Esophagus muscularis mucosa (tissue), 4 donors: ENCODE measurements at places on chromosomes 12 and 14. TPM values are rescaled to one million over a fixed set of nuclear protein-coding genes. Genes with fewer than 3 reads are reported as not detected.

DNA sequence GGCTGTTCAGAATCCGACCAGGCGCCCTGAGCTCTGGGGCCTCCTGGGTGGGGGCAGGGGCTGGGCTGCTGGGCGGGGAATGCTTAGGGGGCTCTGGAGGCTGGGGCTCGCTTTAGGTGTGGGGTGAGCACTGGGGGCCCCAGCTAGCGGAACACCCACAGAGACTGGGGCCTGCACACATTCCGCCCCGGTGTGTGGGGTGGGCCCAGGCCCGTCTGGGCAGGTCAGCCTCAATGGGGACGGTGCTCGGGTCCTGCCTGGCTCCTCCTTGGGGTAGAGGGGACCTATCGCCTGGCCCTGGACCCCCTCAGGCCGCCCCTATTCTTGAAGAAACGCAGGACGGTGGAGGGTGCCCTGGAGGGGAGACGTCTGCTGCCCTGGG lies 364.8 kb downstream of the TMEM121 start:
- DNase-seq = no peak

GRCh38 chr12:71038960-71039359 lies 118.4 kb upstream of the PTPRR start:
- no peak for DNase-seq

DNA sequence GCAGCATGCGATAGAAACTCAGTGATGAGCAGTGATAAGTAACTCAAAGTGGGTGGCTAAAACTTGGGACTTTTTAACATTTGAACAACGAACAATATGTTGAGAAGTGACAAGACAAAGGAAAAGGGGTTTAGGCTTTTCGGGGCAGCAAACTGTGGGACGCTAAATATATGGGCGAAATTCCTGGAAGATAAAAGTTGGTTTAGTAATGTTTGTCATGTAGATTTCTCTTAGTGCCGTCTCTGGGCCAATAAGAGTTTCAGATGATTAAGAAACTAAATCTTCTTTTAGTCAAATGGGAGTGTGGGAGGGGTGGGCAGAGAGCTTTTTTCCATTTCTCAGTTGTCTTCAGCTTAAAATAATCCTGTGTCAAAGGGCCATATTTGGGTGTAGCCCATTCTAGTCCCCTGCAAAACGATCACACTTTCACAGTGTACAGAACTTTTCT lies 41.7 kb upstream of the FUT8 start:
- DNase-seq = no peak

DNA sequence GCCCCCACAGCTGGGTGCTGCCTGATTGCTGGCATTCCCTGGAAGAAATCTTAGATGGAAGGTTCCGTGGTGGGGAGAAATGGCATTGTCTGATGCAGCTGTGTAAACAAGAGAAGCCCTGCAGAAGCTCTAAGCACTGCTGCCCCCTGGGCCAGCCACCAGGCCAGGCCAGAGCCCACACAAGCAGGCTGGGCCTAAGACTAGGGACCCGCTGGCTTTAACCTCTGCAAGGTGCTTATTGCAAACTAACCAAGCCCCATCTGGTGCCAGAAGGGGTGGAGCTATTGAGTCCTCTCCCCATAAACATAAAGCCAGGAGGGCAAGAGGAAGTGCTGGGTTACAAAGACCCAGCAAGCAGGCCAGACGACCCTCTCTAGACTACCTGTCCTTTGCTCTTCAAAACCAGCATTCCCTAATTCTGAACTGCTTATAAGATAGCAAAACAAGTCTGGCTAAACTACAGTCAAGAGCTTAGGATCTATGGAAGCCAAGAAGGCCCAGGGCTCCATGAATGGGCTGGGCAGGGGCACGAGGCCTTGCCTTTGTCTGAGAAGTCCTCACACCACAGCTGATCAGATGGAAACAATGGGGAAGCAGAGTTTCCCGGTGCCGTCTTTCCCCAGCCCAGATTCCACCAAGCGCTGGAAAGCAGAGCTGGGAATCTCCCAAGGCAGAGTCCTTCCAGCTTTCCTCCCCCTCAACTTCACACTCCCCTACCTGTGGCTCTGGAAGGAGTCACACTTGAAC lies 28.8 kb downstream of the P2RX4 start:
- no peak for DNase-seq

- DNase-seq = no peak
Observed at GRCh38 chr14:92798811-92799210, 4.7 kb downstream of the GOLGA5 start.

DNA sequence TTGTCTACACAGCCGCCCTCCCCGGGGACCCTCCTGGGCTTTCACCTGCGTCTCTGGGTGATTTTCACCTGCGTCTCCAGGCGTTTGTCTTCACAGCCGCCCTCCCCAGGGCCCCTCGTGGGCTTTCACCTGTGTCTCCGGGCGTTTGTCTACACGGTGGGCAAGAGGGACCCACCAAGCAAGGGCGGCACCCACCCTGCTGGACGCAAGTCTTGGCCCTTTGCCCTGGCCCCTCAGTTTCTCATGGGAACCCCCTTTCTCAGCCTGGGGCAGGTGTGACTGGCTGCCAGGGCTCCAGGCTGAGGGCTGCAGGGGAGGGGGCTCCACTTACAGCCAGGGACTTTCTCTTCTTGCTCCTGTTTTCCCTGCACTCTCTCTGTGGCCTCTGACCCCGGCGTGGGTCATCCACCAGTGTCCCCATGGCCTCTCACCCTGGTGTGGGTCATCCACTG lies 68.6 kb upstream of the GALNT9 start:
- no peak for DNase-seq

- no peak for DNase-seq
Observed at GRCh38 chr12:92961949-92962348, 32.9 kb upstream of the EEA1 start.

GRCh38 chr14:95840094-95840700 lies 36.4 kb upstream of the TUNAR start:
- DNase-seq = peak; percentile 80

GRCh38 chr12:75259143-75259542 lies 49.5 kb upstream of the KCNC2 start:
- no peak for DNase-seq

GRCh38 chr12:28991626-28992025 lies 157.5 kb upstream of the FAR2 start:
- DNase-seq = no peak

- DNase-seq = no peak
Observed at GRCh38 chr12:66822961-66823360, 144.1 kb upstream of the GRIP1 start.

DNA sequence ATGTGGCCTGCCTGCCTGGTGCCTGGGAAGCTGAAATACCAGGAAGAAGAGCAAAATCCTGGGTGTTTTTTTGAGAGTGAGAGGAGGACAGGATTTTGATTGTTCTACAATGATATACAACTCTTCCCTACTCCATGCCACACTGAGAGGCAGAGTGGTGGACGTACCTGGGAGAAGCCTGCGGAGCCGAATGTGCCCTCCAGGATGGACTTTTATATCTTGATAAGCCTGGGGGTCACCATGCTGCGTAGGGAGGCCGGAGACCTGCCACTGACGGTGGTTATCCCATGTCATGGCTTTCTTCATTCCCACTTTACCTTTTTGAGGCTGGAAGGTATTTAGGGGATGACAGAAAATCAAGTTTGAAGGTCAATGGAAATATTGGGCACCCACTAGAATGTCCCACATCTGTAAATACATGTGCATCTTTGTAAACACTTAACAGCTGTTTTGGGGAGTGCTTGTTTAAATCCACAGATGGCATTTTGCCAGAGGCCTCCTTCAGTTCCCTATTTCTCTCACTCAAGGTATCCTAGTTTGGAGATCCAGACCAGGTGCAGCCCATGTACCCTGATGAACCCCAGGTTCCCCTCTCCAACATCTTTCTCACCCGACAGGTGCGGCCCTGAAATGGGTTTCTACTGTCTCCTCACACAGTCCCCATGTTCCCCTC lies 1.1 kb upstream of the GLT1D1 start:
- no peak for DNase-seq

DNA sequence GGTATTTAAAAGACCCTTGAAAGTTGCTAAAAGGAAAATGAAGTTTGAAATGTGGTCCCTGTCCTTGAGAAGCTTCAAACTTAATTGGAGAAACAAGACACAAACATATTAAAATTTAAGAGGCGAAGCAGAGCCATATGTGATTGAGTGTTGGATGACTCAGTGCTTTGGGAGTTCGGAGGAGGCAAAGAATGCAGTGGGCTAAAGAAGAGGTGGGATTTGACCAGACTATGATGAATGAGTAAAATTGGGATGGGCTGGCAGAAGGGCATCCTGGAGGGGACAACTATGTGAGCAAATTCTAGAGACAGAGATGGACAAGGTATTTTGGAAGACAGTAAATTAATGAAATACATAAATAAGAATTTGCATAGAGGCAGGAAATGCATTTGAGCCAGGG lies 358.6 kb downstream of the EGLN3 start:
- DNase-seq = no peak

GRCh38 chr14:31122921-31123320 lies 84.7 kb downstream of the HECTD1 start:
- no peak for DNase-seq

DNA sequence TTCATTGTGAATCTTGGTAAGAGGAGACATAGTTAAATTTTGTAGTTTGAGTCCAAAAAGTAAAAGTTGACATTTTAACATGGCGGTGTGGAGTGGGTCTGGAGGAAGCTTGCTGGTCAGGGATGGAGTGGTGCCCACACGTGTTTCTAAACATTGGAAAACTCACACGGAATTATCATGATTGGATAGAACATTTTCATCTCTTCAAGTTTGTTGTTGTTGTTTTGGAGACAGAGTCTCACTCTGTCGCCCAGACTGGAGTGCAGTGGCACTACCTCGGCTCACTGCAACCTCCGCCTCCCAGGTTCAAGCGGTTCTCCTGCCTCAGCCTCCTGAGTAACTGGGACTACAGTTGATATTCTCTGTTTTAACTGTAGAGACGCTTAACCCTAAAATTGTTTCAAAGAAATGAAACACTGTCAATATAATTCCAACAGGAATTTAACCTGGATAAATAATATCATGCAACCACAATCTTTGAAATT lies 502 bp upstream of the MBIP start:
- DNase-seq = no peak

The OR9K2 gene
- not detected for total RNA-seq

The RARG gene
- 10.3 TPM for total RNA-seq

The CSRP2 gene
- 65.5 TPM for total RNA-seq

The ALG10B gene
- 7.4 TPM for total RNA-seq
